ENCODE measurements at places on chromosomes 1 and 21.

- no peak for DNase-seq
Measured at GRCh38 chr1:25948641-25949040, 42.4 kb upstream of the STMN1 start.

GRCh38 chr1:174367892-174368291 lies 79.9 kb upstream of the GPR52 start:
- DNase-seq = no peak

DNA sequence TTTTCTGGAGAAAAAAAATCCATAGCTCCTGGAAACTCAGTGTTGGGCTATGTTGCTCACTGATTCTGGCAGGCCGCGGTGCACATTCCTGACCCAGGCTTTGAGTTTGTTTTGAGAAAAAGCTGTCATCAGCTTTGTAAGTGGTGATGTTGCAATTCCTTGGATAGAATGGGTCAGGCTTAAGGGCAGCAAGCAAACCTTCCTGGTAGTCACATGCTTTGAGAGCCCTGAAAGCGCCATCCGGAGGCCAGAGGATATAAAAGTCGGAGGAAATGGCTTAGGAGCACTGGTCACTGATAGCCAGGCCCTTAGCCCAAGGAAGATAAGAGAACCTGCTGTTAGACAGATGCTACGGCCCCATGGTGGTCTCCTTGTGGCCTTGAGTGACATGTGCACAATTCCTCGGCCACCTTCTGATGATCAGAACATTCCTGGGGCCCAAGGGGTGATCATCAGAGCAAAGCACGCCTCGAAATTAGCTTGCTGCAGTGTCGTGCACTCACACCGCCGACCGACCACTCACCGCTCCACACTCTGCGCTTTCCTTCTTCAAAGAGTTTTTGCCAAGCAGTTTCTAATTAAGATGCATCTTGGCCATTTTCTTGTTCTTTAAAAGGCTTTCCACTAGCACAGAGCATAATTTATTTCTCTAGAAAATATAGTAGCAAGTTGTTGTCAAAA lies 78.6 kb downstream of the MAN1C1 start:
- no peak for DNase-seq

DNA sequence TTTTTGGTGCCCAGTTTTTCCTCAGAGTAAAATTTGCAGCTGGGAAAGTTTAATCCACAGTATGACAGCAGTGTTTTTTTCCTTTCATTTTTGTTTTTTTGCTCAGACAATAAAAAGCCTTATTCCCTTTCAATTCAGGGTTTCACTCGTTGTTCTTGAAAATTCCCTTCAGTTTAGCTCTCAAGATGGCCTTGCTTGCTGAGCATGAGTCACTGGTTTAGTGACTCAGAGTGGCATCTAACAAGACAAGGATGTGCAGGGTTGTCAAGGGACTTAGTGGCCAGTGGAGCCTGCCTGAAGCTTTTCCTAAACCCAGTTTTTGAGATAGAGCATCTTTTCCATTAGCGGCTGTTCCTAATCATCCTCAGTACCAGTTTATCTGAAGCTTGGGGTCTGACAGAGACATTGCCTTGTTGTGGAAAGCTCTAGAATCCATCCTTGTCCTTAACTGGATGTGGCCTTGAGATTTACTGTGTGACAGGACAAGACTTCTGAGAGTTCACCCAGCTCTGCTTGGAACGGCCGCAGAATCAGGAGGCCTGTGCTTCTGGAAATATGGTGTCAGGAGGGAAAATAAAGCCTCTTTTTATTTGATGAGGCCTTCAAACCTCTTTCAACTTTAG lies 48.4 kb upstream of the DNAJC6 start:
- no peak for DNase-seq

- DNase-seq = no peak
Measured at GRCh38 chr1:238242181-238242580, 351.5 kb upstream of the ZP4 start.

GRCh38 chr1:198068285-198068684 lies 88.5 kb upstream of the NEK7 start:
- DNase-seq = peak; percentile 54

- DNase-seq = no peak
Measured at GRCh38 chr1:65027666-65028358, 61.5 kb upstream of the JAK1 start.

GRCh38 chr1:218211241-218211640 lies 73.9 kb upstream of the RRP15 start:
- DNase-seq = no peak

- DNase-seq = no peak
Measured at GRCh38 chr1:92037400-92037799, 7.6 kb downstream of the EPHX4 start.

DNA sequence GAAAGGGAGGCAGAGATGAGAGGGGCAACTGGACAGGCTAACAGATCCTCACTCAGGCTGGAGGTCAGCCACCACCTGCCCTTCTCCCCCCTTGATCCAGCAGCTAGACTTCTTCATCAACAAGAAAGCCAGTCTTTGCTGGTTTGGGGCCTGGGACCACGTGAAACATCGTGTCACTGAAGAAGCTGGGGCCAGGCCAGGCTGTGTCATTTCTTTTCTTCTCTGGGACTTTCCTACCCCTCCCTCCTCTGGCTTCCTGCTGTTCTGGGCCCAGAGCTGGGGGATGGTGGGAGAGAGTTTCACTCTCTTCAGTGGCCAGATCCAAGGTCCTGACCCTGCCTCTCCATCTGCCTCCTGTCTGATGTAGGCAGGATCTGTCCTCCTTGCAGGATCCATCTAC lies 18.1 kb upstream of the SLC26A9 start:
- peak; percentile 21 for DNase-seq

GRCh38 chr1:29448456-29449235 lies 212.3 kb downstream of the PTPRU start:
- DNase-seq = no peak

DNA sequence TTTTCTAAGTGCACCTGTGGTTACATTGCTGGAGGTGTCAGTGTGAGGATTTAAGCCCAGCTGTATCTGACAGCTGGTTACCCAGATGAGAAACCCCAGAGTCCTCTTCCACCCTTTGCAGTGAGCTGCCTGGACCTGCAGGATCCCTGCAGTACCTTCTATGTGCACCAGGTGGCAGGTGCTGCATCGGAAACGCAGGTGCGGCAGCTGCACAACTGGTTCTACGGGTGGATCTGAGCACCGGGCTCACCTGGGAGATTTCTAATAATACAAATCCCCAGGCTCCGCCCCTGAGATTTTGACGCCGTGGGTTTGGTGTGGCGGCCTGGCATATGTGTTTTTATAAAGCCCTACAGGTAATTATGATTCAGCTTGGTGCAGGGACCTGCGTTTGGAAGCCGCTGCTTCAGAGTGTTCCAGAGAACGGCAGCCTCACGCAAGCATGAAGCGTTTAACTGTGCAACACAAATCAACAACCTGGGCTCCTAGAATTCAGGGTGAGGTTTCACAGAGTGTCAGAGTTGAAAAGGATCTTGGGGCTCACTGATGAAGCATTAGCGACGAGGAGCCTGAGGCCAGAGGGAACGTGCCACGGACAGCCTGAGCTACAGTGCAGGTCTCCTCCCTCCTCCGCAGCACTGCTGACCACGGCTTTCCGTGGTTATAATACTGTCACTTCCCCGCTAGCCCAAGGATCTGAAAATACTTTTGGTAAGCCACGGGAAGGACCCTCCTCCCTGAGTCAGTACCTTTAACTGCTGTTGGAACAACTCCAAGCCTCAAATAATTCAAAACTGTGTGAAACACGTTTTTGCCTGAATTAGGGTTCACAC lies 96.7 kb upstream of the TRABD2B start:
- DNase-seq = no peak

- no peak for DNase-seq
Measured at GRCh38 chr1:1116701-1117468, 996 bp upstream of the C1orf159 start.

GRCh38 chr1:178358456-178358855 lies 138.3 kb downstream of the CLEC20A start:
- DNase-seq = no peak

DNA sequence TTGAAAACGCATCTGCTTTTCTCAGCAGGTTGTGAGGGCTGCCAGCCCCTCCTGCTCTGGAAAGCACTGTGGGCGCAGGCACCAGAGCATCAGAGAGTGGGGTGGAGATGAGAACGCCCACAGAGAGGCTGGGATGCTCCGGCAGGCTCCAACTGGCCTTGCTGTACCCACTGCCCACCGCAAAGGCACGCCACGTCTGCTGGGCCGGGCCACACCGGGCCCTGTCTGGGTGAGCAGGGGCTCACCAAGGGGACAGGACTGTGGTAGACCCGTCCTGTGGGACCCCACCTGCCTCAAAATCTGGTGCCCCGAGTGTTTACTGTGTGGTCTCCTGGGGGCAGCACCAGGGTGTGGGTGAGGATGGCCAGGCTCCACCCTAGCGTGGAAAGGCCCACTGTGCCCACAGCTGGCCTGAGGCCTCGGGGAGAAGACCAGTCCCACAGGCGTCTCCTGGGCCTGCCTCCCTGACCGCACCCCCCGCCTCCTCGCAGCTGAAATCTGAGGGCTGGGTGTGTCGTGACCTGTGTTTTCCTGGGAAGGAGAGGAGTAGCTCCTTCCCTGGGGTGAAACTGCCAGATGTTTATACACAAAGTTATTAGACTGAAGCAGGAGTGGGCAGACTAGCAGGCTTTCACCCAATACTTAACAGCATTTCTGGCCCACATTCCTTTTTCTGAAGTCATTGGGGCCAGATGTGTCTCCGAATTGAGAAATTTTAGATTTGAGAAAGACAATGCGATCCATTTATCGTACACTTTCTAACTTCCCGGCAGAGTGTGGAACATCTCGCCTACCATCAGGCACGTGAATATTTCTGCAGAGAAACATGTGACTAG lies 53.8 kb downstream of the STUM start:
- DNase-seq = no peak

All from bone marrow (tissue), 2 donors.